NB4 (cell line): ENCODE measurements at places on chromosomes 6 and 20.

DNA sequence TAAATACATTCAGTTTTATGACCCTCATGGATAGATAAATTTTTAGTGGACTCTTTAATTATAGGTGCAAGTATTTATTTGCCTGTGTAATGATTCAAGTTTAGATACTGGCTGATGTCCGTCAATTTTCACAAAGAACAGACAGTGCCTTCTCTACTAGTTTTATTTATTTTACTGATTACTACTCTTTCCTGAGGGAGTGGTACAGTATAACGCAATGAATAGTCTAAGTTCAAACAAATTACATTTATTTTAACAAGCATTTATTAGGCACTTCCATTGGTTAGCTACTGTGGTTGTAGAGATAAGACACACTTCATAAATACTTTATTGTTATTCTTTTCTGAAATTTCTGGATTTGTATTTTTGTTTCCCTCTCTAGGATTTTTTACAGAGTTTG, 74.3 kb downstream of the ADGRG6 start:
- DNase-seq, result no peak

DNA sequence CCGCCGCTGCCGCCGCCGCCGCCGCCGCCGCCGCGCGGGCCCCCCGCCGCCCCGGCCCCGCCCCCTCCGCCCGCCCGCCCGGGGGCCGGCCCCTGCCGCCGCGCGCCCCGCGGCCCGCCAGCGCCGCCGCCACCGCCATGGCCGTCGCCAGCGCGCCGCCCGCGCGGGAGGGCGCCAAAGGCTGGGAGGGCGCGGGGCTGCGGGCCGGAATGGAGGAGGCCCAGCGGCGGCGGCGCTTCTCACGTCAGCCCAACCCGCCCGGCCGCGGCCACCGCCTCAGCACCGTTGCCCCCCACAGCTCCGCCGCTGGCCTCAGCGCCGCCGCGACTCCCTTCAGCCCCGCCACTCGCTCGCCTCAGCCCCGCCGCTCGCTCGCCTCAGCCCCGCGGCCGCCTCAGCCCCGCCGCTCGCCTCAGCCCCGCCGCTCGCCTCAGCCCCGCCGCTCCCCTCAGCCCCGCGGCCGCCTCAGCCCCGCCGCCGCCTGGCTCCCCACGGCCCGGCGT, 258 bp downstream of the PHF10 start:
- DNase-seq, result peak; percentile 66

DNA sequence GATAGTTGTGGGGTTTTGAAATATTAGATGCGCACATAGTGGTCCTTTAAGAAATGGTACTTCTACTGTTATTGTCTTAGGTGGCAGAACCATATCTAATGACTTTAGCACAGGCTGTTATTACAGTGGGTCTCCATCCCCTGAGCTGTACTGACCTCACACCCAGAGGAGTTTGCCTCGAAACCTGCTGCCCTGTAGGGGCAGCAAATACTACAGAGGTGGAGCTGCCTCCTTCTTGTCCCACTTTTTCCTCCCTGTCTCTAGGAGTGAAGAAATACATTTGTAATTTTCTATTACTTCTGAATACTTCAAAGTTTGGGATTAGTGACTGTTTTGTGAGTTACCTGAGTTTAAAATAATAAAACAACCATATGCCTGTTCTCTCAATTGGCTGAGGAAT, 8.2 kb downstream of the TRIM31 start:
- DNase-seq, result no peak

DNA sequence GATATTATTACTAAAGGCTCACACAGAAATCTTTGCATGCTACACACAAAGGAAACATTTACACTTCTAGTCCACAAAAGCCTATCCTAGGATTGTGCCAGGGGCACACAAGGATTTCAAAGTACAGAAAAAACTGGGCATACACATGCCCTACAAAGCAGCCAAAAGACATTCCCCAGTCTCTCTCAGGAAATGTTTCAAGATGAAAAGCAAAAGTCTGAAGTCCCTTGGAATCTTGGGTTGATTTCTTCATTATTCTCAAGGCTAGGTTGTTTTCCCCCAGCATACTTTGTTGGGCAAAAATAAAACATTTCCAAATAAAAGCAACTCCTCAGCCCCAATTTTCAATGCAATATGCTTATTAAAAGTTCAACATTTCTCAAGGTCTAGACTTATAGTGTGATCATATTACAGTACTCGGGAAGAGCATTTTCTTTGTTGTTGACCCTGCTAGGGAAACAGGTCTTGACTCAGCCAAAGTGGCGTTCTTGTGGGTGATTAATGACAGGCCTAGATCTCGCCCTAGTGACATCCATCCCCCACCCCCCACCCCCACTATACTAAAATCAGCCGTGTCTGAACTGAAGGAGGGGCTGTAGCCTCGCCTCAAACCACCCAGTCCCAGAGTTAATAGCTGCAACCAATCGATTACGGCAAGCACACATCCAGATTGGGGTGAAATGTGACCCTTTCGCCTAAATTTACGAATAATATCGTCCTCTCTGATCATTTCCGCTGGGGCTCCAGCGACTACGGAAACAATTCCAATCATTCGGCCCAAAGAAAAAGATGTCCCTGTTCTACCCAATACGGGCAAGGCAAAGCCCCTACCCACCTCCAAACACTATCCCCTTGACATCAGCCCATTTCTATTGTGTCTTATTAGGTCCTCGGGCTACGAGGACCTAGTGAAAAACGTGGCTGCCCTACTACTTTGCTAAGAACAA, 1.4 kb downstream of the AKIRIN2 start:
- peak; percentile 81 for DNase-seq

DNA sequence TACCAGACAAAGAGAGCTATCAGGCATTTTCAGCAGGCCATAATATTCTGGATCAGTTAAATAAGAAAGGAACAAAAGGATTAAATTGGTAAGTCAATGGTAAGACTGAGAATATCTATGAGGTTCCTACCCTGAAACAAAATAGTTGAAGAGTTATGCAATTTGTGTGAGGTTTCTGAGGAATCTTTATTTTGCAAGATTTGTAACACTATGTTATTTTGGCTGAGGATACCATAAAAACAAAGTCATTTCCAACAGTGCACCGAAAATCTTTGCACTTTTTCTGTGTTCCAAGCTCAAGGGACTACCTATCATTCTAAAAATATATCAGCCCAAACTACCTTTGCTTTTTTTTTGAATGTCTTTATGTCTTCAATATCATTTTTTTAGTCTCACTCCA, 383.3 kb upstream of the CITED2 start:
- peak; percentile 20 for DNase-seq

DNA sequence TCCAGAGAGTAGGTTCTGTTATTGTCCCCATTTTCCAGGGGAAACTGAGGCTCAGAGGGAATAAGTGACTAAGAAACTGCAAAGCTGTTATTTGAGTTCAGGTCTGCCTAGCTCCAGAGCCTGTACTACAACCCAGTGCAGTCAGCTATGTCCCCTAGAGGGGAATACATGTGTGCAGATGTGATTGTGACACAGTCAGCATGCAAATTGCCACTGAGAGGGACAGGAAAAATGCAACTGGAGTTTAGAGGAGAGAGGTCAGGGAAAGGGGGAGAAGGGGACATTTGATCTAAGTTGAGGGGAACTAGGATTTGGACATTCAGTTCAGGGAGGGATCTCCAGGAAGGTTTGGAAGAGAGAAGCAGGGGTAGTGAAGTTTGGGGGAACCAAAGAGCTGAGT, 38.6 kb upstream of the EPB41L1 start:
- no peak for DNase-seq

- peak; percentile 90 for DNase-seq
Observed at GRCh38 chr6:106084106-106084988, 1.8 kb upstream of the PRDM1 start.

DNA sequence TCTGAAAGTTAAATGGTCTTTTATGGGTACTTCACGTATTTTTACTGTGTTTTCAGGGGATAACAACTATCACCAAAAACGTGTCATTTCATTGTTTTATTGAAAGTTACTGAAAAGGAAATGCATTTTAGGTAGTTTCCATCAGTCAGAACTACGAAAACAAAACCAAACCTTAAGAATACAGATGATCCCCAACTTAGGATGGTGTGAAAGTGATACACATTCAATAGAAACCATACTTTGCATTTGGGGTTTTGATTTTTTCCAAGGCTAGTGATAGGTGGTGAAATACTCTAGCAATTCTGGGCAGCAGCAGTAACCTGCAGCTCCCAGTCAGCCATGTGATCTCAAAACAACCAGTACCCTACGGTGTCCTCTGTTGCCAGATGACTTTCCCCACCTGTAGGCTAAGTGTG, 25.9 kb upstream of the EFHC1 start:
- no peak for DNase-seq

DNA sequence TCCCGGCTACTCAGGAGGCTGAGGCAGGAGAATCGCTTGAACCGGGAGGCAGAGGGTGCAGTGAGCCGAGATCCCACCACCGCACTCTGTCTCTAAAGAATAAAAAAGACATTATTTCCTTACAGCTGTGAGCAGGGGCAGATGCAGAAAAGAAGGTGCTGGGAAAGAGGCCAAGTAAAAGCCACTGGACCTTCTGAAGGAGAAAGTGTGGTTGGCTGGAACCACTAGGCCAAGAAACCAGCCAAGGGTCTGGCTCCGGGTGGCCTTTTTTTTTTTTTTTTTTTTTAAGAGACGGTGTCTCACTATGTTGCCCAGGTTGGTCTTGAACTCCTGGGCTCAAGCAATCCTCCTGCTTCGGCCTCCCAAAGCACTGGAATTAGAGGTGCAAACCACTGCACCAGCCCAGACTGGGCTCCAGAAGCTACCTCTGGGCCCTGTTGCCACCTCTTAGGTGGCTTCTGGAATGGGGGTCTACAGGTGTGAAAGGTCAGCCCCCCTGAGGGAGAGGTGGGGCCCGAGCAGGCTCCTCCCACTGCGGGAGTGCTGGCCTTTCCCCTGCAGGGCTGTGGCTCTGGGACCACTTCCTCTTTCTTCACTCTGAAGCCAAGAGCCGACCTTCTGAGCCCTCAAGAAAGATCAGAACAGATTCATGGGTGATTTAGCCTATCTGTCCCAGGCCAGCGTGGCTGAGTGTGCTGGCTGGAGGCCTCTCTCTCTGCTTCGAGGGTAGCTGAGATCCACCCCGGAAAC, at the start of gene FGD2:
Gene FGD2 (plus strand): TSS at position 595 of the 750 bp plus-strand sequence. CDS start 163 bp downstream, outside the sequence.
- peak; percentile 85 for DNase-seq

DNA sequence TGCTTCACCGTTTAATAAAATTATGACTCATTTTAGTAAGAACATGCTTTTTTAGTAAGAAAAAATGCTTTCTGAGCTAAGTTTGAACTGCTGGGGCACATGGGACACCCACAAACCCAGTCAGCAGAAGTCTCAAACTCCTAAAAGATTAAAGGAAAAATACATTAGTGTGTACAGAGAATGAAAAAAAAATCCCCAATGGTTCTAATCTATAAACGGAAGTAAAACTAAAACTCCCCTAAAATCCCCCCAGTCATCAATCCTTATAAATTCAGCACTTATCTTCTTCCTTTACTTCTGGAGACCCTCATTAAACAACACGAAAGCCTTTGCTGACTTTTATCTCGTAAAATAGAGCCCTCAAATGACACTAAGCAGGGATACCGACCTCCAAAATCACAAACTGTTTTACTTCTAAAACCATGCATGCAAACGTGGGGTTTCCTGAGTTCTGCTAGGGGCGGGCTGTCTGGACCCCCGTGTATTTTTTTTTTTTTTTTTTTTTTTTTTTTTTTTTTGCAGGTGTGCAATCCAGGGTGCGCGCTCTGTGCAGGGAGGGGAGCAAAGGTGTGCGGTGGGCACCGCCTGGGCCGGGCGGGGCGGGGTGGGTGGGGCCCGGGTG, 1.1 kb upstream of the MYB start:
- no peak for DNase-seq

DNA sequence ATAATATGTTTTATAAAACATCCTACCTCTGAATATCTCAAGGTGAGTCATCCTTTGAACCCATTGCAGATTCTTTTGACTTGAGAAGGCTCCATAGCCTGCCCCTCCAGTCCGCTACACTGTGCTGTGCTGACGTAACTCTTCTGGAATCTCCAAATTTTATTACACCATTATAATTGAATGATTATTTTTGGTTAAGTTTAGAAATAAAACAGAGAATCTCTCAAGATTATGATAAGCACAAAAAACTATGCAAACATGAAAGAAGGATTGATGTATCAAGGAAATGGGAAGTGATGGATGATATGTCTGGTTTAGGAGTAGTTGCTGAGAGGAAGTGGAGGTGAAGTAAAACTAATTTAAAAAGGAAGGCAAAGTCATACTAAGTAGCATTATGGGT, 1021.3 kb downstream of the HACE1 start:
- no peak for DNase-seq

DNA sequence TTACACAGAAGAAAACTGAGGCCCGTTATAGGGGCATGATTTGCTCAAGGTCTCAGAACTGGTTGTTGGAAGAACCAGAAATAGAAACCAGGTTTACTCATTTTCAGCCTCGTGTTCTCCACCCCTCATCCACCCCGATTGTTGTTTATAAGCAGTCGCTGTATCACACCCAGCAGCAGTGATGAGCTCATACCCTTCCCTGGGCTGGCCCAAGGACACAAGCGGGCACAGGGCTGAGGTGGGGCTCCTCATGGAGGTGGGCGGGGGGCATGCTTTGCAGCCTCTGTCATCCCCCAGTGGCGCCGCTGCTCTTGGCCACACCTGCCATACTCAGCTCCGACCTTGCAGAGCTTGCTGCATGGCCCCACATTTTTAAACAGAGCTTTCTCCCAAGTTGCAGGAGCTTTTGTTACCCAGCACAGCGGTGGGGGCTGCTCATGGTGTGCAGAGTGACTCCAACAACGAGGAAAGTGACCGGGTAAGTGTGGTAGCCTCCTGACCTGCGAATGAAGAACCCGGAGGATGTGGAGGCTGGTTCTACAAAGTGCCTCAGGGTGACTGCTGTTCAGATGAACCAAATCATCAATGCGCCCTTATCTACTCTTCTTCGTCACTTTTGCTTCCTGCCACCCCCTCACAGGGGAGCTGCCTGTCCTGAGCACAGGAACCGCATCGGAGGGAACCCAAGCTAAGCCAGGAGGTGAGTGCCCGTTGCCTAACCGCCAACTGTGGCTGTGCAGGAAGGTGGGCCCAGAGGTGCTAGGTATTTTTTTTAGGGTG, 43.6 kb upstream of the NKX2-2 start:
- DNase-seq, result no peak

DNA sequence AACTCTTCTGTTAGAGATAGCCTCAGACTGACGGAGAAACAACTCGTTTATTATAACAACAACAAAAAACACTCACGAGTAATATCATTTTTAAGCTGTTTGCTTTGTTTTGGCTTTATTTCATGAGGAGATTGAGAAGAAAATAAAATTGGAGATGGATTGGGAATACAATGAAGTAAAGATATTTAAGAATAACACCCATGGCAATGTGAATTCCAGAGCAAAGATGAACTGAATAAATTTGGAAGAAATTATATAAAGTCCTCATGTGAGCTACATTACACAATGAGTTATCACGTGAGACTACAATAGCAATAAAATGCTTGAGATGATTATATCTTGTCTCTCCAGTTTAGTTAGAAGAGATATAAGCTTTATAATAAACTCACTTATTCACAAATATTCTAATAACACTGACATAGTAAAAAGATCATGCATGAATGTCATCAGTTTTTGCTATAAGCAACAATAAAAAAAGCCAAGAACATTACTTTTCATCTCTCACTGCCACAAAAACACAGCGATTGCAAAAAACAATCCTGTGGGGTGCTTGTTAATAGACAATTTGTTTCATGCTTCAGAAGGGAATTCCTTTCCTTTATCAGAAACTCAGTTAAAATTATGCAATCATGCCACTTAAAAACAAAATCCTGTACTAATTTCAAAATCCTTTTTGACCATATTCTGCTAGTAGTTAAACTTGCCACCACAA, 696.7 kb upstream of the MARCKS start:
- DNase-seq, result no peak
